Muscle of arm (tissue), 14 donors: ENCODE measurements at places on chromosomes 11 and 22.

DNA sequence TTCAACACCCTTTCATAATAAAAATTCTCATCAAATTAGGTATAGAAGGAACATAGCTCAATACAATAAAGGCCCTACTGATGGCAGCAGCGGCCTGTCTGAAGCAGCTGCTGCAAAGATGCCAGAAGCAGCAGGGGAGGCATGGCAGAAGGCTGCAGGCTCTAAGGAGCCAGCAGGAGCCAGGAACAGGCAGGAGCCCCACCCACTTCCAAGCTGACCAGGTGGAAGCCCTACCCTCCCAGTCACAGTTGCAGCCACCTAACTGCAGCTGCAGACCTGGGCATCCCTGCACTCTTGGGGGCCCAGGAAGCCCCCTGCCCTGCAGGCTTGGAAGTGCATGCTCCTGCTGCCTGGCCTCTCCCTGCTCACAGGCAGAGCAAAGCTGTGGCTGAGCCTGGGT, 18.2 kb upstream of the OR6A2 start:
- DNase-seq = no peak

DNA sequence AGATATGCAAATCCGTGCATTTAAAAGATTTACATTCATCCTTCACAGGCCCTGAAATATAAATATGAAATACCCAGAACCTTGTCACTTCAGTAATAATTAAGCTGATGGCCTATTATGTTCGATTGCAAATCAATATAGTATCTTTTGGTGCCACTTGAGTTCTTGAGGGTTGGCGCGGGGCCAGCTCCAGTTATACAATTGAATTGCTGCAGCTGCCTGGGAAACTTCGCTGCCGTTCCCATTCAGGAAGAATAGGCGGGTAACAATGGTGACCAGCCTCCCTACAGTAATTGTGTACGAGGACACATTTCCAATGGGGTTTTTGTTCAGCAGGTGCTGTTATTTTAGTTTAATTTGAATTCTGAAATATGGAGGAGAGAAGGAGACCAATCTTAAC, 451.2 kb downstream of the INSC start:
- no peak for DNase-seq

GRCh38 chr11:117587416-117587815, 209.6 kb downstream of the DSCAML1 start:
- no peak for DNase-seq

GRCh38 chr11:95345651-95346050, 114.6 kb upstream of the SESN3 start:
- DNase-seq = no peak

DNA sequence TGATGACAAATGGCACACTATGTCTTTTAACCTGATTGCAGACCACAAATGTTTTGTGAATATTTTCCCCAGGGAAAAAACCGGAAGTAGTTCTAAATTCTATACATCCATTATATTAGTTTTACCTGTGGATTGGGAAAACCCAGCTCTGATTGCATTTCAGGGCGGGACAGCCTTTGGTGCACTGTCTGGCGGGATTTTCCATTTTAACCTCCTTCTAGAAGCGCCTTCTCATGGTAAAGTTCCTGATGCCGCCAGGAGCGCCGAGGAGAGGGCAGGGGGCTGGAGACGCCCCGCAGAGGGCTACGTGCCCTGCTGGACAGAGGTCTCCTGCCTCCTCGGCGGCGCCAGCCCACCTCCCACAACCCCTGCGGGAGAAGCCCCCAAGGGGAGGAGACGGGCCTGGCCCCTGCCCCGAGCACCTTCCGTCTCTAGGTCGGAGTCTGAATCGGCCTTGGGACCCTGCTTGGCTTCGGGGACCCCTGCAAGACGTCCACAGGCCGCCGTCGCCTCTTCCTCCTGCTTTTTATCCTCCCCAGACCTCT, 1.2 kb upstream of the P2RX6 start:
- no peak for DNase-seq

- no peak for DNase-seq
Measured at GRCh38 chr11:2913776-2914175, 15.4 kb downstream of the PHLDA2 start.

DNA sequence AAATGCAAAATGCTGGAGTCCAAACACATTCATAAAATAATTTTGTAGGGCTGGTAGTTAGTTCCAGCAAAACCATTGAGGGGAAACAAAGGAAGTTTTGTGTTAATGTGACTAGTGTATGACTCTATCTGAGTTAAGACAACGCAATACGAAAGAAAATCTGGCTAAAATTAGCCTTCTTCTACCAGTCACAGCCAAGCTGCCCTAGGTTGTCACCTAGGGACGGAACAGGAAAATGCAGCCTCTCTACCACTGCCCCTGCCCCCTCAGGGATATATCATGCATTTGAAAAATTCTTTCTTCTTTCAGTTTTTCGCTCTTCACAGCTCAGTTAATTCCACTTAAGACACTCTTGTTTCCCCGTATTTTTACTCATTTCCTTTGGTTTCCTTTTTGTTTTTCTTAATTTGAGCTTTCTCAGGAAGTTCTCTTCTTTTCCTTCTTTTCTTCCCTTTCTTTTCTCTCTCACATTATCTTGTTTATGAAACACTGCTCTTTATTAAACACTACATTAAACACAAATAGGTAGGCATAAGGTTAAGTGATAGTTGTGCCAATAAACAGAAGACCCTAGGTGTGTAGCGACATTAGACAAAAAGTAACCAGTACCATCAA, 30.6 kb downstream of the KIRREL3 start:
- no peak for DNase-seq

GRCh38 chr22:35678836-35679235, 30.6 kb downstream of the APOL6 start:
- DNase-seq = no peak

DNA sequence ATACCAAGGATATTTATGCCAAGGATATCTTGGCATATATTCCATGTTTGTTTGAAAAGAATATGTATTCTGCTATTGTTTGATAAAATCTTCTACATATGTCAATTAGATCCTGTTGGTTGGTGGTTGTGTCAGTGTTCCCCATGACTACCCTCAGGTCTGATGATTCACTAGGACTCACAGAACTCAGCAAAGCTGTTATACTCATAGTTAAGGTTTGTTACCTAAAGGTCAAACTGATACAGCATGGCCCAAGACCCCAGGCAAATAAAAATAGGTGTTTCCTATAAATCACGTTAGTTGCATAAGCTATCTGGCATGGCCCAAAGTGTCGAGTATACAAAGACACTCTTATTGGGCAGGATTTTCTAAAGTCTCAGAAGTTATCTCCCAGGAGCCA, 30.2 kb upstream of the B3GNT6 start:
- no peak for DNase-seq

GRCh38 chr22:25701056-25701780, 40.8 kb upstream of the MYO18B start:
- peak; percentile 88 for DNase-seq

DNA sequence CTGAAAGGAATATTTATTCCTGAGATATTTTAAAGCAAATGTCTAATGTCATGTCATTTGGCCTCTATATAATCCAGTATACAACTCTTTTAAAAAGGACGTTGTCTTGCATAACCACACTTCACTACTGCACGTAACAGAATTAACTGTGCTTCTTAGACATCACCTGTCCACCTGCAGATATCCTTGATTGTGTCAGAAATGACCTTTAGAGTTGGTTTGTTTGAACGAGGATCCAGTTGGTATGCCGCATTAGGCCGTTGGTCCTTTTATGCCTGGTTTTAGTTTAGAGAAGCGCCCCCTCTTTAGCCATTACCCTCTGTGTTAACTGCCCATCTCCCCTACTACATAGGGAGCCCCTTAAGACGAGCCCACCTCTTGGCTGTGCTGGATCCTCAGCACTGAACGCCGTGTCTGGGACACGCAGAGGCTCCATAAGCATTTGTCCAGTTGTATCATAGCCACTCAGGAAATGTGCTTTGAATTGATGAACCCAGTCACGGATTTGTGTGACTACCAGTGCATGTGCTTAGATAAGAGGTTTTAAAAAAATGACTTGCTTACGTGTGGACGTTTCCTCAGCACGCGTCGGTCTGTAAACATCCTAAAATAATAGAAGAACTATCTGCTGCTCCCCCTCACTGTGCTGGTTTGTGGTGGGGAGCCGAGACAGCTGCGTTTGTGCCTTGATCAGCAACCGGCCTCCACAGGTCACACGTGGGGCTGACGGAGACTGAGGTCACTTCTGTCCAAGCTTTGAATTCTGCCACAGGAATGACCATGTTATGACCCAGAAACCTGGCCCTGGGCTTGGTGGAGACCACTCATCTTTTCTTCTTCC, 4.0 kb downstream of the MICAL2 start:
- DNase-seq = no peak

GRCh38 chr11:11171285-11171684, 181.8 kb downstream of the CSNK2A3 start:
- no peak for DNase-seq

GRCh38 chr11:71364176-71364671, 84.0 kb downstream of the DHCR7 start:
- DNase-seq = no peak

- no peak for DNase-seq
Measured at GRCh38 chr11:115739146-115739545, 234.9 kb upstream of the CADM1 start.

- DNase-seq = no peak
Measured at GRCh38 chr11:115590254-115590653, 86.0 kb upstream of the CADM1 start.

DNA sequence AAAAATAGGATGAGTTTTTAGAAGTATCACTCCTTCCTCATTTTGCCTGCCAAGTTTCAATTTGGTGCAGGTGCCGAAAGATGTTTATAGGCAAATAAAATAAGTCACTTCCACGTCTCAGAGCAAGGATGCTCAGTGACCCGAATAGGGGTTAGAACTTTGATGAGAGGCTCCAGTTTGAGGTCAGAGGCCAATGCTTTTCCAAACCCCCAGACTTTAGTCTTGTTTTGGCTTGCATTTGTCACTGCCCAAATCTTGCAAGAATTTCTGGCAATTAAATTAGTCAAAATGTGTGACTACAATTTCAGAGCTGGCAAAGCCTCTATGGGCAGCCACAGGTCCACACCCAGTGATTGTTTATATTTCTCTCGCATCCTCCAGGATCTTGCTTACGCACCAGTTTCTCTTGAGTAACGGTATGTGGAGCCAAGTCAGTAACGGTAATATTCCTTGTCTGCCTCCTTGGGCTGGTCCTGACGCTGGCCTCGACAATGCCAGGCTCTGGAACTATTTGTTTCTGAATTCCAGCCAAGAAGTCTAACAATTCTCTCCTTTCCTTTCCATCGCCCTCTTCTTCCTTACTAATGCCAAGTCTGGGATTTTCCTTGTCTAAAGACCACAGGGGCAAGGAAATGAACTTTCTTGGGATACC, 9.9 kb upstream of the NUP160 start:
- no peak for DNase-seq

- peak; percentile 72 for DNase-seq
Measured at GRCh38 chr11:110513259-110513801, 83.6 kb downstream of the FDX1 start.

DNA sequence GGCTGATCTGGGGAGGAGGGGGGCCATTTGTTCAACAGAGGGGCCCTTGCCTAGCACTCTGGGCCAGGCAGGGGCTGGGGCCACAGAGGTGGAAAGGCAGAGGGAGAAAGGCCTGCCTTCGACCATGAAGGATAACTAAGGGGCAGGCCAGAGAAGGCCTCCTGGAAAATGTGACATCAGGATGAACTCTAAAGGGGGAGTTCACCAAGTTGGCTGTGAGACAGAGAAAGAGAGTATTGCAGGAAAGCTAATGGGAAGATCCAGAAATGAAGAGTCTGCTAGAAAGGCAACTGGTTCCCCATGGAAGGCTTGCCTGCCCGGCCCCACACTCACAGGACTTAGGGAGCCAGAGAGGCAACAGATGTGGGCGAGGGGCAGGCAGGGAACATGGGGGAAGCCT, 16.3 kb downstream of the CSNK1E start:
- DNase-seq = no peak

- DNase-seq = no peak
Measured at GRCh38 chr11:131756479-131757110, 386.2 kb downstream of the NTM start.

GRCh38 chr22:45664136-45664646, 7.4 kb upstream of the ATXN10 start:
- DNase-seq = no peak

- DNase-seq = no peak
Measured at GRCh38 chr11:63532799-63533475, 3.7 kb upstream of the PLAAT4 start.

GRCh38 chr11:16776711-16777612, 38.5 kb downstream of the C11orf58 start:
- peak; percentile 91 for DNase-seq

- no peak for DNase-seq
Measured at GRCh38 chr22:32686354-32686753, 115.2 kb upstream of the TIMP3 start.

- DNase-seq = no peak
Measured at GRCh38 chr11:87275176-87275575, 237.4 kb downstream of the TMEM135 start.

DNA sequence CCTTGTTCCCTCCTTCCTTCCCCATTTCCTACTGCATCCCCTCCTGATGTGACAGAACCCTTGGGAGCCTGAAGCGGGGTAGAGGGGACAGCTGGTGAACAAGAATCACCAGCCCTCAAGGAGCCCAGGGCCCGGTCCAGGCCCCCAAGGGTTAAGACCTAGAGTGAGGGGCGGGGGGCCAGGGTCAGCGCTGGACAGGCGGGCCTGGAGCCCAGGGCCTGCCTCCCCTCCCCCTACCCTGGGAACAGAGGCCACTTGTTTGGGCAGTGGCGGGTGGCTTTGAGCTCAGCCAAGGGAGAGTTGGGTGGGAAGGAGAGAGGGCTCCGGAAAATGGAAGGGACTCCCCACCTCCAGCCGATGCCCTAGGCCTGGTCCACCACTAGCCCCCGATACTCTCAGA, 2.1 kb downstream of the ARAP1 start:
- DNase-seq = no peak

DNA sequence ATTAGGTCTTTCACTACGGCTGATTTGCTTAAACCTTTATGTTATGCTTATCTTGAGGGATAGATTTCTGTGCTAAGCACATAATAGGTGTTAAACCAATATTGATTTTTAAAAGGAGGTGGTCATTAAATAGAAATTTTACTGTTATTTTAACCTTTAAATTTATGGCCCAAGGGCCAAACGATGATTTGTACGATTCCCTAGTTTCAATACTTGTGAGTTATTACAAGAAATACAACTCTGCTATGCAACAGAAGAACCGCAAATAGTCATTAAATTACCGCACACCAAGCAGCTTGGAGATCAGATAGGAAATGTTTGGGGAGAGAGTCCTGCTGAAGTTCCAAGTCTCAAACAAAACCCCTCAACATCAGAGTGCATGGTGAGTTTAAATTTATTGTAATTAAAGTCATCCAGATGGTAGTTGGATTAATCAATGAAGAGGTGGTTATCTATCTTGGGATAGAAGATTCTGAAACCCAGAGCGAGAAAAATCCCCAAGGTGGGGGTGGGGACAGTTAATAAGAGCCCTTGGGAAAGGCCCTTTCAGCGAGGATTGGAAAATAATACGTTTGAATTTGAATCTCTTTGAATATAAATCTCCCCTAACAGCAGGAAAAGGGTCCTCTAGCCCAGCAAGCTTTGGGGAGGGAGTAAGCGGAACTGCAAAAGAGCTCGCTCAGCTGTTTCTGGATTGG, 805 bp upstream of the QSER1 start:
- no peak for DNase-seq

- no peak for DNase-seq
Measured at GRCh38 chr11:128022007-128022368, 565.4 kb downstream of the ETS1 start.

GRCh38 chr11:125514336-125515101, 18.5 kb upstream of the FEZ1 start:
- DNase-seq = no peak
